Glutamatergic neuron (in vitro differentiated cells): ENCODE measurements at places on chromosomes 13 and 19.
A peak's percentile ranks its signal among the peaks of the same experiment; 100 is the strongest.

GRCh38 chr13:44989941-44990340 lies 603 bp downstream of the GPALPP1 start:
- no peak for DNase-seq

- no peak for DNase-seq
Observed at GRCh38 chr19:21022996-21023395, 2.5 kb downstream of the ZNF430 start.

DNA sequence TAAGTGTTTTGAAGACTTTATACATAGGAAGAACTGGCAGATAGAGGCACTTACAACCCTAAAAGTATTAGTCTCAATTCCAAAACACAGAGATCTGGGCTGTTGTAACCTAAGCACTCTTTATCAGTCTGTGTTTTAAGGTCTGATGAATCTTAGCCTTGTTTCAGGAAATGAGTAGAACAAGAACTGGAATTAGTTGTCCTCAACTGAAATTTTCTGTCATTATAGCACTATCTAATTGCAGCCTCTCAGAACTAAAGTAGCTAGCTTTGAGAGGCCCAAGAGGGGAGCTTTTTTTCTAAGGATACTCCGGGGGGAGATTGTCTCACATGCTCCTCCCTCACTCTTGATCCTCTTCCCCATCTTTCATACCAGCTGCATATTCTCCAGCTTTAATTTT lies 13.1 kb downstream of the HNRNPM start:
- DNase-seq: no peak

DNA sequence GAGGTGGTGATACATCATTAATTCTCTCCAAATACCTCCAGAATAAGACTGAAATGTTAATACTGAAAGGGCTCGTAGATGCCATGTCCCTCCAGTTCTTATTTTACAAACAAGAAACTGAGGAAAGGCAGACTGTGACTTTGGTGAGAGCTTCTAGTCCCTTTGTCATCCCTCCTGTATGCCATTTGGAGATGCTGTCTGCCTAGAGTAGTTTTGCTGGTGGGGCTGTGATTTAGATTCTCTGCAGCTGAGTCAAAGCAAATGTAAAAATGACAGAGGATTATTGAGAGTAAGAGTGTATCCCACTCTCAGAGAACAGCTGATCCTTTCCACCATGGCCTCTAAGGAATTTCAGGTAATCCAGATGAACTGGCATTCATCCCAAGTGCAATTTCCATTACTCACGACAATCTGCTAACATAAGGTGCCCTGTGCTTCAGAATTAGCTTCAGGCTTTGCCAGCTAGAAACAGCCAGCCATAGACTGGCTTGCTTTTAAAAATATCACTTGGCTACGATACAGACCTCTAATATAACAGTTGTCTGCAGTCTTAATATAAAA lies 16.8 kb downstream of the PABPC3 start:
- DNase-seq: no peak

DNA sequence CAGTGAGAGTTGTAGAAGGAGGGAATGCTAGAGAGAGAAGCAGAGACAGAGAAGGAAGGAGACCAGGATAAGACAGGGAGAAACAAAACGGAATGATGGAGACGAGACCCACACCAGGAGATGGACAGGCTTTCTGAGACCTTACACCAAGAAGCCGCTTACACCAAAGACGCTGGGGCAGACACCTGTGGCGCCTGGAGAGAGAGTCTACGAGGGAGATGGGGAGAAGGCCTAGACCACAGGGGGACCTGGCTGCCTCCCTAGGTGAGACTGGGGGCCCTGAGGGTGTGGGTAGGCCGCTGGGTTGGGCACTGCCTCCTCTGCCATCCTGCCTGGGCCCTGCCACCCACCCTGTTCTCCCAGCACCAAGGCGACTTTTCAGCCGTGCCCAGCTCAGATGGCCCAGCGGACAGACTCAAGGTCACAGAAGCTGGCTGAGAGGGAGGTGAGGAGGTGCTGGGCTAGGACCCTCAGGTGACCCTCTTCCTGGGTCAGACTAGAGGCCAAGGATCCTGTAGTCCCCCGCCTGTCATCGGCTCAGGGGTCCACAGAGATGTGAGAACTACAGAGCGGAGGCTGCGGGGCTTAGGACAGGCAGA lies 5.0 kb downstream of the PLIN5 start:
- no peak for DNase-seq

DNA sequence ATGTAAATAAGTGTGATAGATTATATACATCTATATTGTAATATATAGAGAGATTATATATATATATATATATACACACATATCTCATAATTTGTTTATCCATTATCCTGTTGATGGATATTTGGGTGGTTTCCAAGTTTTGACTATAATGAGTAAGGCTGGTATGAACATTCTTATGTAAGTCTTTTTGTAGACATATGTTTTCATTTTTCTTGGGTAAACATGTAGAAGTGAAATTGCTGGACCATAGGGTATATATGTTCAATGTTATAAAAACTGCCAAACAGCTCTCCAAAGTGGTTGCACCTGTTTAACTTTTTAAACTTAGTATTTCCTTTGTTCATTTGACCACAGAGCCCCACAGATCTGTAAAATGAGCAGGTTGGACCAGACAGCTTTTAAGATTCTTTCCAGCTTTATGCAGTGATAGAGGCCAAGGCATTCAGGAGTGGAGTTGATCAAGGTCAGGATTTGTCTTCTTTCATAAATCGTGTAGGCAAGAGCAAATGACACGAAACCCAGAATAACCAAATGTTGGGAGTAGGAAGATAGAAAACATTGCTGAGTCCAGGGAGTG lies 21.7 kb upstream of the KATNAL1 start:
- DNase-seq: no peak

- DNase-seq: no peak
Observed at GRCh38 chr13:28609926-28610325, 49.0 kb upstream of the POMP start.

GRCh38 chr13:29819143-29819542 lies 31.3 kb downstream of the UBL3 start:
- DNase-seq: no peak

- DNase-seq: no peak
Observed at GRCh38 chr19:12778905-12779161, 3.5 kb upstream of the HOOK2 start.

GRCh38 chr13:110036060-110036459 lies 249.7 kb upstream of the IRS2 start:
- no peak for DNase-seq

- no peak for DNase-seq
Observed at GRCh38 chr13:105773863-105774538, 761.5 kb downstream of the EFNB2 start.

GRCh38 chr13:59946944-59947343 lies 216.8 kb downstream of the DIAPH3 start:
- DNase-seq: no peak

- no peak for DNase-seq
Observed at GRCh38 chr19:16587833-16588823, 15.9 kb upstream of the SLC35E1 start.

- peak; percentile 85 for DNase-seq
Observed at GRCh38 chr19:12723641-12724426, at the start of gene TNPO2. TSS of gene TNPO2 (minus strand) at chr19:12723932. CDS start at chr19:12720977, 2,955 bp downstream.

DNA sequence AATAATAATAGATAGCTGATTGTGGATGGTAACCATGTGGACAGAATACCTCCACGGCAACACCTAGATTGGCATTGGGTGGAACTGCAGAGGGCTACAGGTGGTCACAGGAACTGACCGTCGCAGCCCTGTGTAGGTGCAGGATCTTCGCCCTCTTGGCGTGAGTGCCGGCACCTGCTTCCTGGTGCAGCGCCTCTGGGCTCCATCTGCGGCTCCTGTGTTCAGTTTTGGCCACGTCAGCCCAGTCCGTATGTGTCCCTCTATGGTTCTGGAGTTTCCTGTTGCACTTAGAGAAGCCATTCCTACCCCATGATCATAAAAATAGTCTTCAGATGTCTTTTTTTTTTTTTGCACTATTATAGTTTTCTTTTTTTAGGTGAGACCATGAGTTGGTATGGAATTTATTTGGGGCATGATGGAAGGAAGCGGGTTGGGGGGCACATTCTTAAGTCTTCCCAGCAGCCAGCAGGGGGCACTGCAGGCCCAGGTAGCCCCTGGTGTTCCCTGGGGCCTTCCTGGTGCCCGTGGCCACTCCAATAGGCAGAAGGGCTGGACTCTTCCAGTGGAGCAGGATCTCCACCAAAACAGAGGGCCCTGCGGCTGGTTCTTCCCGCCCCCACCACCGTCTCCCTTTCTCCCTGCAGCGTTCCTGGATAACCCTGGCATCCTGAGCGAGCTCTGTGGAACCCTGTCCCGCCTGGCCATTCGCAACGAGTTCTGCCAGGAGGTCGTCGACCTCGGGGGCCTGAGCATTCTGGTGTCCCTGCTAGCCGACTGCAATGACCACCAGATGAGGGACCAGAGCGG lies 10.1 kb upstream of the SLC25A42 start:
- DNase-seq: peak; percentile 85

DNA sequence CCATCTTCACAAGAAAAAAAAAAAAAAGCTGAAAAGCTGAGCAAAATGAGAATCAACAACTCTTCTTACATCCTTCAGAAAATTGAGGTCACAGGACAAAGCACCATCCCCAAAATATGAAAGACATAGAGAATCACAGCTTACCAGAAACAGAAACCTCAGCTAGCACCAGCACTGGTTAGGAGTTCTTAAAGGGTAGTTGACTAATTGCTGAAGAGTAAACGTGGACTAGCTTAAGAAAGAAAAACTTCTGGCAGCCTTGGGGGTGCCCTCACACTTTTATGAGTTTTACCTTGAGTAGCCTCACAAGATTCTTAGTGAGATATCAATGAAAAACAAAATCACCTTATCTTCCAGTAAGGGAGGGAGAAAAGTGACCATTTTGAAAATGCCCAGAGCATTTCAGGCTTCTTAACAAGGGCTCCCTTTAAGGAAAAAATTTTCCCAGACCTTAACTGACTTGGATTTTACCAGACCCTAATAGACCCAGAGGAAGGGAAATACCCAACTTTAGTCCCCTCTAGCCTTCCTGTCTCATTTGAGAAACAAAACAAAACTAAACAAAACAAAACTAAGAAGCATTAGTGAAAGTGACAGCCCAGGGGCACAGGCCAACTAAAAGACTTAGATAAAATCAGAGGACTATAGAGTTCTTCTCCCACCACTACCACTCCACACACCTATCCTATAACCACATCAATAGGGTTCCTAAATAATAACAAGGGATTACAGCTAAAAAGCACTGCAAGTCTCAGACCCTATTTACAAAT lies 888.6 kb downstream of the DIAPH3 start:
- DNase-seq: no peak

GRCh38 chr13:64579331-64579730 lies 2650.8 kb downstream of the PCDH9 start:
- no peak for DNase-seq

DNA sequence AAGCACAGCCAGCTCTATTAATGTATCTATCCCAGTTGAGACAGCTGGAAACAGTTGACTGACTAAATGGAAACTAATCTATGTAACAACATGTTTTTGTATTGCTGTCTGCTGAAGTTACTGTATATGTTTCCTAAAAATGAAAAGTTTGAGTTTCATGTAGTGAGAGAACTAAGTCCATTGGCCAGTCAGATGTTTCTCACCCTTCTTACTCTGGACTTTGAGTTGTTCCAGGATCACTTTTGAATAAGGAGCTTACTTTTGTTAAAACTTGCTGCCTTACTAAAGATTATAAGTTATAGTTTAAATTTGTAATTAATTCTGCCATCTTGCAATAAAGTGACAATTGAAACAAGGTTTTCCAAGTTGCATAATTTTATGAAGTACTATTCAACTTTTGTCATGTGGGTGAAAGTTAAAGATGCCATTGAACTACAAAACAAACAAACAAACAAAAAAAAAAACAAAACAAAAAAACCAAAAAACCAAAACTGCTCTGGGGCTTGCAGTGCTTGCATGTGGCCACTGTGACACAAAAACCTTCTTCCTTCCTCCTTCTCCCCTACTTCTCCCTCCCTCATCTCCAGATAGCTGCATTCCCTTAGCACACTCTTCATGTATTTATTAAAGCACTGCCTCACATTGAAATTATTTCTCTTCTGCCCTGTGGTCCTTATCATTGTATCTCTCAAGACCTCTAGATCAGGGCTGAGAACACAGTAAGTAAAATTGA lies 15.3 kb downstream of the WDFY2 start:
- no peak for DNase-seq

DNA sequence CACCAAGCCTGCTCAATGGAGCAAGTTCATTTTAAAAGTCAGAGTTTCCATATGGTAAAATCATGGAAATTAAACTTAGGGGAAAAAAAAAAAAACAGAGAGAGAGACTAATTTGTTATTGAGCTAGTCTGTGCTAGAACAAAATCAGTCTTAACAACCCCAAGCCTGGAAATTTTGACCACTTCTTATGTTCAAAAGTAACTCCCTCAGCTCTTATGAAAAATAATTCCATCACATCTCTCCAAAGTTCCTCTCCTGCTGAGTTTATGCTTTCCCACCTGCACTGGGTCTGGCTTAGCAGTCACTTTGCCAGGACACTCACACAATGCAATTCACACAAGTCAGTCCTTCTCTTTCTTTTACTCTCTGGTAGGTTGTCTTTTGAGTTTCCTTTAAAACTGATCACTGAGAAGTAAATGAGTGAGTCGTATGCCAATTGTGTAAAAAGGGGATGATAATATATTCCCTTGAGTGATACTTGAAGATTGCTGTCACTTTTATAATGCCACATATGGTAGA lies 92.6 kb downstream of the ENOX1 start:
- DNase-seq: no peak

GRCh38 chr13:29756506-29756905 lies 93.9 kb downstream of the UBL3 start:
- no peak for DNase-seq

GRCh38 chr19:14901675-14902260 lies 15.8 kb upstream of the OR7A17 start:
- no peak for DNase-seq

DNA sequence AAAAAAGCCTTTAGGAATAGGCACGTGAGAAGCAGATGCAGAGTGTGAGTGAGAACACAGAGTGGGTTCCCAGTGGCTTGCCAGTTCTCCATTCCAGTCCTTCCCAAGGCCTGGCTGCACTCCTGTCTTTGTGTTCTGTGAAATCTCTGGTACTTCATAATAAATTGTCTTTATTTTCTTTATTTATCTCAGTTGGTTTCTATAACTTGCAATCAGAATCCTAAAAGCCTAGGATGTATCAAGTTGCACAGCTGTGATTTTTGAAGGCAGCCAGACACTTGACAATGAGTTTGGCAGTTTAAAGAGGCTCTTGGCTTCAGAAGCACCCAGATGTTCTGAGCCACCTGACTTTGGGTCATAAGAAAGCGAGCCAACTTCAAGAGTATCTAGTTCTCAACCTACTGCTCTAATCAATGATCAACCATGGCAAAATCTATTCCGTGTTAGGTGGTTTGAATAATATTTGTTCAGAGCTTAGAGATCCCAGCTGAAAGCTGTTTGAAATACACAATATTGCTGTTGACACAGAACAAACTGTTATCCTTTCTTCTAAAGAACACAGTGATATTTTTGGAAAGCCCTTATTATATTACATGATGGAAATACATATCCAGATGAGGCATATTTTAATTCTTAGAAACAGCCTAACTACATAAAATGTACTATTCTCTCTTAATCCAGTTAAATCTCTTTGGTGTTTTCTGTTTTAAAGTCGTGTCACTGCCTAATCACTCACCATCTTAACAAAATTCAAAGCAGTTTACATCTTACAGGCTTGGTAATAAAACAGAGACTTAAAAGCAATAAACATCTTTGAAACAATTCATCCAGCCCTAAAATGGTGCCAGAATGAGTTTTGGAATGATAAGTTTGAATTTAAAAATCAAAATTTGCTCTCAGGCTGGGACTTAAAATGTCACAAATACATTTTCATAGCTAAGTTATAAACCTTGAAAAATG lies 483.0 kb upstream of the NBEA start:
- DNase-seq: no peak

- DNase-seq: no peak
Observed at GRCh38 chr19:3034656-3035541, 5.8 kb upstream of the TLE2 start.

GRCh38 chr13:34349091-34349722 lies 531.3 kb downstream of the RFC3 start:
- DNase-seq: no peak
